ENCODE measurements at places on chromosomes 3 and 15.

GRCh38 chr3:3180456-3180855 is 965 bp upstream of the CRBN start:
- no peak for DNase-seq

DNA sequence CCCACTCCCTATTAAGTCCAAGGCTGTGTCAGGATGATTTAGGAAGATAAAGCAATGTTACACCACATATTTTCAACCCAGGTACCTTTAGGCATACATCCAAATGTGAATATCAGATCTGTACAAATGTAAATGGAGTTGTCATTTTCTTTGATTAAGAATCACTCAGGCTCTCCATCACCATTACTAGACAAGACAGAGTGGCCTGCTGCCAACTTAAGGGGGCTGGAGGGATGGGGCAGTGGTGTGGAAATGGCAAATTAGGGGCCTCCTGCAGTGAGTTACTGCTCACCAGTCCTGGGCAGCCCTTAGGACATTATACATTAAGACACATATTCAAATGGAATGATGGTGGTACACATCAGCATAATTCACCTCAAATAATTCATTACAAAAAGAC is 211.0 kb downstream of the TNIK start:
- no peak for DNase-seq

DNA sequence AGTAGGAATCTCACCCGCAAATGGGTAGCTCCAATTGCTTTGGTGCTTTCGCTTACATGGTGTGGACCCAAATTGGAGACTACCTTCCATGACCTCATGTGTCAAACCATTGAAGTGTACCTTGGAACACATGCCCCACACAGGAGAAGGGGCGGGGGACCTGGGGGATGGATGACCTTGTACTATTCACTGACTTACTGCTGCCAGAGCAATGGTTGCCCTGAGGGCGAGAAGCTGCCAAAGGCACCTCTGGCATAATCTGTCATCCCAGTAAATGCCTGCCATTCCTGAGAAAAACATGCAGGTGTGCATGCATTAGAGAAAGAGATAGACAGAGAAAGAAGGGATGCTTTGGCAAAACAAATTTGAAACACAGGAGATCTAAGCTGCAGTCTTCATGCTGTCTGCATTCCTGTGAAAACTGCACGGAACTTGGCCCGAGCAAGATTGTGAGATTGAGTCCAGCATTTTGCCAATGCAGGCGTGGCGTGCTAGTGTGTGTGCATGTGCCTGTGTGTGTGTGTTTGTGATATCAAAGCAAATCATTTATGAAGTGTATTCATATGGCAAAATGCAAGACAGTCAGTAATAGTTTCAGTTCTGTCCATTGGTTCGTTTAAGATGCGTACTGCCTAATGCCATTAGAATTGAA is 219.5 kb upstream of the MDFIC2 start:
- DNase-seq, result no peak

DNA sequence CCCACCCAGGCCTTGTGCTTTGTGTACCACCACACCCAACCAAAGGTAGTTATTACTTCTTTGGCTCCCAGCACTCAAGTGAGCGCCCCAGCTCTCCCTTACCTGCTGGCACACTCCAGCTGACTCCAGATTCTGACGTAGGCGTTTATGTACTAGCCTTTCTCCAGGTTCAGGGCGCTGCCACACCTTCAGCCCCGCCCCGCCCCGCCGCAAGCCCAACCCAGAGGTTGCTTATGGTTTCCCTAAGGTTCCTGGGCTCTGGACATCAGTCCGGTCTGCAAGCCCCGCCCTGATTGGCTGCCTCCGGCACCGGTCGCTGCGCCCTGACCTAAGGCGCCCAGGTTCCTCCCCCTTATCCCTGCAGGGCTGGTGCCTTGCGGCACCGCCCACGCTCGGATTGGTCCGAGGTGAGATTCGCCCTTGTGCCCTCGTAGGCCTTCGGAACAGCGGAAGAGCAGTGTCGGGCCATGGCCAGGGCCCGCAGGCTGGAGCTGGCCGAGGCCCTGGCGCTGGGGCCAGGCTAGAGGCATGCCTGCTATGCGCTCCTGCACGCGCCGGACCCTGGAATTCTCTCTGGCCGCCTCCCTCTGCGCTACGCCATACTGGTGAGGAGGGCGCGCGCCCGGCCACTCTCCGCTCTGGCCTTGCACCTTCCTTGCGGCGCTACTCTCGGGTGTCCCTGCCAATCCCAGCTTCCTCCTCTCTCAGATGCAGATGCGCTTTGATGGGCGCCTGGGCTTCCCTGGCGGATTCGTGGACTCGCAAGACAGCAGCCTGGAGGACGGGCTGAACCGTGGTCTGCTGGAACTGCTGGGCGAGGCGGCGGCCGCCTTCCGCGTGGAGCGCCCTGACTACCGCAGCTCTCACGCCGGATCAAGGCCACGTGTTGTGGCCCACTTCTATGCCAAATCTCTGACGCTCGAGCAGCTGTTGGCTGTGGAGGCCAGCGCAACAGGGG is 19.8 kb upstream of the NUDT16 start:
- peak; percentile 56 for DNase-seq

GRCh38 chr3:126371096-126371705 is 14.0 kb upstream of the KLF15 start:
- DNase-seq, result no peak

- DNase-seq, result no peak
Measured at GRCh38 chr3:17407576-17407975, 334.9 kb downstream of the TBC1D5 start.

DNA sequence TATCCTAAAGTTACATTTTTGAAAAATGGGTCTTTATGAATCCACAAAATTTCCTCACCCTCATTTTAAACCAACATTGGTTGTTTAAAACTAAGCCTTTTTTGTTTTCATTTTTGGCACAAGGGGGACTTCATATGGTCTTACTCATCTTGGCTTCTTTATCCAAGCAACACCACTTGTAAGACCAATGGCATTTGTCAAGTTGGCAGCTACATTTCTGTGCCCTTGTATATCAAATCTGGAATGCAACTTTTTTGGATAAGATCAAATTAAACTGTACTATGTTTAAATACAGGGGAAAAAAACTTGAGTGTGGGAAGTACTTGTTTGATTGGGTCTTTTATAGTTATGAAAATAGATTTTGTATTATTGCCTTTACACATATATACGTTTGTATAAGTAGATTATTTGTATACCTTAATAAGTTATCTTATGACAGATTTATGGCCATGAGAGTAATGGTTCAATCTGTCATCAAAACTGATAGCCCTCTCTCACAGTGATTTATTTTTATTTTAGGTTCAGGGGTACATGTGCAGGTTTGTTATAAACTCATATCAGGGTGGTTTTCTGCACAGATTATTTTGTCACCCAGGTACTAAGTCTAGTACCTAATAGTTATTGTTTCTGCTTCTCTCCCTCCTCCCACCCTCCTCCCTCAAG is 43.4 kb downstream of the GPR160 start:
- DNase-seq, result peak; percentile 46

- DNase-seq, result no peak
Measured at GRCh38 chr3:8979262-8979661, 16.0 kb upstream of the RAD18 start.

DNA sequence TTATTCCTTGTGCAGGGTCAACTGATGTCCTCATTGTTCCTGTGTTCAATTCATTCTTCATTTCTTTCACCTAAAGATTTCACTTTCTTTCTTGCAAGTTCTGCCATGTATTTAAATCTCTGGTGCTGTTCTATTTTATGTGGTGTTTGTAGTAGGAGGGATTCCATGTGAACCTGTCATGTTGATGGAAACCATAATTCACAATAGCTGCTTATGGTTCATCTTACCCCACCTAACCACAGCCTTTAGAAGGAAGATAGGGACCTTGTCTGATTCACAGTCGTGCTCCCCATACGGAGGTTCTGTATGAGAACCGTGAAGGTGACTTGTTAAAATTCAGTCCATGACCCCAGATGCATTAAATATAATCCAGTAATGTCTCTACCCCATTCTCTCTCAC is 21.9 kb downstream of the SLCO2A1 start:
- no peak for DNase-seq

DNA sequence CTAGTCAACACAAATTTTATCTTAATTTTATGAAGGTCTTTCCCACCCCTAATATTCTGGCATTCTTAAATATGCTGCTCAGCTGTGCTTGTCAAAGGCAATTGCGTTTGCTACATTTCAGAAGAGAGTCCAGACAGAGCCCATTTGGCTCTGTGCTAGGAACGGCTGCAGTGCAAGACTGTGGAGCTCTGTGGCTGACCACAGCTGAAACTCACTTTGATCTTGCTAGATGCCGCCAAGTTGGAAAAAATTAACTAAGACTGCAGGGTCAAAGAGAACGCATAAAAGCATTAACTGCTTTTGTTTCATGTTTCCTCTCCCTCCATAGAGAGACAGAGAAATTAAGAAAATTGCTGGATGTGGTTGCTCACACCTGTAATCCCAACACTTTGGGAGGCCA is 7.6 kb upstream of the PPP1R2 start:
- DNase-seq, result peak; percentile 34

- no peak for DNase-seq
Measured at GRCh38 chr3:103403191-103403590, 968.4 kb downstream of the ZPLD1 start.

- DNase-seq, result no peak
Measured at GRCh38 chr15:62788224-62788623, 254.3 kb upstream of the TPM1 start.

Measured in foreskin fibroblast (primary cell).